Esophagus squamous epithelium (tissue), 5 donors: ENCODE measurements at places on chromosomes 2 and 18.

- DNase-seq, result no peak
Measured at GRCh38 chr2:239692362-239692851, 291.6 kb upstream of the HDAC4 start.

DNA sequence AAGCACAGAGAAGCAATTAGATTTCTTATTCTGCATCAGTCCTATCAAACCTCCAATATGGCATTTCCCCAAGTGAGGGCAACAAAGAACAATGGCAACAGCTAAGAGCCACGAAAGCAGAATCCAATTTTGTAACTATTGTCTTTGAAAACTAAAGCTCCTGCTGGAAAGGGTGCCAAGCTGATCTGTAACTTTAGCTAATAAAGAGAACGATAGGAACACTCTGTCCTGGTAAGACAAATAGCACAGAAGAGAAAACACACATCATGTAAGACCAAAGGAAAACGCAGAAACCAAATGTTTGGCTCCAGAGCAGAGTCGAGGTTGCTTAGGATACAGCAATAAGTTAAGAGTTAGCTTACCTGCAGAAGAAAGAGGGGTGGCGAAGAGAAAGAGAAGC lies 160.5 kb downstream of the STK39 start:
- no peak for DNase-seq

DNA sequence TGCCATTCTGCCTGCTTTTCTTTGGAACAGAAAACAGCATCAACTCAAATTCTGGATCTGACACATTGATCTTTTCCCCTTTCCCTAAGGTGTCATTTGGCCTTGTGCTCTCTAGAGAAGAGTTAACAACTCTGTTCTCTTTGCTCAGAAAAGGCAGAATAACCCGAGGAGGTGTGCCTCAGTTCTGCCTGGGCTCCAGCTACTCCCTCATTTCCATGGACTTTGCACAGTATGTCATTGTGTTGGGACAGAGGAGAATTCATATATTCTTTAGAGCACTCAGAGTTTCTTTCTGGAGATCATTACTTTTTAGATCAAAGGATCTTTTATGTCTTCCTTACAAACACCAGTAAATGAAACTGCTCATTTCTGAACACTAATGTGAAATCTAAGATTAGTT lies 249.1 kb downstream of the PHLPP1 start:
- no peak for DNase-seq

GRCh38 chr2:180662521-180662920 lies 317.9 kb upstream of the UBE2E3 start:
- DNase-seq, result no peak

GRCh38 chr2:203566161-203566560 lies 31.1 kb upstream of the RAPH1 start:
- DNase-seq, result no peak

DNA sequence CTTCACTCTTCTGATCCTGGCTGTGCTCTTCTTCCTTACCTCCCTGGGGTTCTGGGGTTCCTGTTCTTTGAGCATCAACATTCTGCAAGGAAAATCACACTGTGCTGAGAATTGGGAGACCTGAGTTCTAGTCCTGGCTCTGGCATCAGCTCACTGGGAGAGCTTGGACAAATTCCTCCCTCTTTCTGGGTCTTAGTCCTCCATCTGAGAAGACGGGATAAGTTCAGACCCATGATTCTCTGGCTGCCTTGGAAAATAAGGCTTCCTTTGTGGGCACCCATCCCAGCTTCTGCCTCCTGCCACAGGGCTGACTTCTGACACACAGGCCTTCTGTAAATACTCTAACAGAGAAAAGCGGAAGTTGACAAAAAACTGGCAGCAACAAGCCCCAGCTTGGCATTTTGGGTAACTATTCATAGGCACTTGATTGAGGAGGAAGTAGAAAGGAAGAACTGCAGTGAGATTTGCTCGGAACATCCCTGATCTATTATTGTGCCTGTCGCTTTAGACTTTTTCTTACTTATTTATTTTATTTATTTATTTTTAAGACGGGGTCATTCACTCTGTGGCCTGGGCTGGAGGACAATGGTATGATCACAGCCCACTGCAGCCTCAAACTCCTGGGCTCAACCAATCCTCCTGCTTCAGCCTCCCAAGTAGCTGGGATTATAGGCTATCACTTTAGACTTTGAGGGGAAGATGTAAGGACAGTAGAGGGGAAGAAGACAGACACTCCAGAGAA lies 7.9 kb downstream of the PCBP1 start:
- peak; percentile 22 for DNase-seq

DNA sequence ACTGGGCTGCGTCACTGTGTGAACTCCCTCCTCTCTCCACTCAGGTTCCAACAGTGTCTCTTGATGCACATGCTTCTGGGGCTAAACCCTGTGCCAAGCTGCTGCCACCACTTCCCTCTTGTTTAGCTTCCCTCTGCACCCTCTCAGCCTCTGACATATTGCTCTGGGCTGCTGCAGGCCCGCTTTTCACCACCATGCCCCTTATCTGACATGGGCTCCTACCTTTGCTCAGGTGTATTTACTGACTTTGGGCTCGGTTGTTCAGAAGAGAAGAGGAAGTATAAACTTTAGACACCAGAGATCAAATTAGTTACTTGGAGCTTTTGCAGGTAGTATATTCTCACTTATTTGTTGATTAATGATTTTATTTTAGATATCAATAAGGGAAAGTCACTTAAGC lies 77.6 kb downstream of the WDR7 start:
- DNase-seq, result no peak
